ENCODE measurements at places on chromosomes 12 and 14. TPM values are rescaled to one million over a fixed set of nuclear protein-coding genes. Genes with fewer than 3 reads are reported as not detected.

PTGER2 gene
- 9.6 TPM for total RNA-seq

TSPAN19 gene
- total RNA-seq, result not detected

EIF2S3B gene
- total RNA-seq, result 1.2 TPM

EMP1 gene
- 19.2 TPM for total RNA-seq

CACNA2D4 gene
- 6.0 TPM for total RNA-seq

C12orf76 gene
- 19.0 TPM for total RNA-seq

TAS2R7 gene
- not detected for total RNA-seq

EXOC5 gene
- total RNA-seq, result 66.3 TPM

CLEC4C gene
- total RNA-seq, result not detected

DBX2 gene
- total RNA-seq, result not detected

SERPINA9 gene
- total RNA-seq, result not detected

P2RX2 gene
- total RNA-seq, result not detected

C14orf180 gene
- total RNA-seq, result not detected

TPH2 gene
- total RNA-seq, result not detected

KRT82 gene
- not detected for total RNA-seq

CEP290 gene
- 14.3 TPM for total RNA-seq

KRT78 gene
- not detected for total RNA-seq

All from activated T-cell treated with anti-CD3 and anti-CD28 coated beads, Interleukin-2, amount 50 U/mL, for 72 hours (primary cell).